ENCODE measurements at places on chromosomes 7 and 10. TPM values are rescaled to one million over a fixed set of nuclear protein-coding genes. Genes with fewer than 3 reads are reported as not detected.

ZNF735 gene
- not detected for total RNA-seq

NUP205 gene
- 73.3 TPM for total RNA-seq

DNA sequence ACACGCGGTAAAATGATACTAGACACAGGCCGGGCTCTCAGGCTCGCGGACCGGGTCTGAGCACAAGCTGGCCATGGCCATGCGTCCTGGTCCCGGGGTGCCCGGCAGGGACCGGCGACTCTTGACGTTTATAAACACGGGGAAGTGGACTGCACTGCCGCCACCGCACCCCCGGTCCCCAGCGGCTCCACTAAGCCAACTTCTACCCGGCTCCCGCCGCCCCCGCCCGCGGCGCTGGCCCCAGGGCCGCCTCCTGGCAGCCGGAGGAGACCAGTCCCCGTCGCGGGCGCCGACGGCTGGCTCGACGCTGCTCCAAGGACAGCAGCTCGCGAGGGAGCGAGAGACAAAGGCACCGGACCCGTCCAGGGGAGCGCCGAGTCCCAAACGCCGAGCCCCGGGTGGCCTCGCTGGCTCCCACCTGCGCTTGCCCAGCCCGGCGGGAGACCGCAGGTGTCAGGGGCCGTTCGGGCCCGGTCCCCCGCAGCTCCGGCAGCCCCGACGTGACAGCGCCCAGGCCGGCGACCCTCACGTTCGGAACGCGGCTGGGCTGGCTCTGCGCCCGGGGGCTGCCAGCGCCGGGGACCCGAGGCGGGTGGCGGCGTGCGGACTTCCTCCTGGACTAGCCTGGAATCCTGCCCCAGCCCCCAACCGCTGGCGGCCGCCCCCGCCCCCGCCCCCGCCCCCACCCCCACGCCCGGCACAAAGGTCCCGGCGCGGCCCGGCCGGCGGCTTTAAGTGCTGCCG, 517 bp downstream of the ITGB1 start:
- peak overlapping the region; percentile 97 for H3K27ac ChIP-seq
- H3K27me3 ChIP-seq: no peaks in the 10 kb centered on the region
- peak; percentile 74 for DNase-seq
- H3K36me3 ChIP-seq: peaks cover 80% of the 10 kb centered on the region
- peaks cover 34% of the 10 kb centered on the region for H3K4me1 ChIP-seq
- peak overlapping the region; percentile 98 for H3K4me3 ChIP-seq

DNA sequence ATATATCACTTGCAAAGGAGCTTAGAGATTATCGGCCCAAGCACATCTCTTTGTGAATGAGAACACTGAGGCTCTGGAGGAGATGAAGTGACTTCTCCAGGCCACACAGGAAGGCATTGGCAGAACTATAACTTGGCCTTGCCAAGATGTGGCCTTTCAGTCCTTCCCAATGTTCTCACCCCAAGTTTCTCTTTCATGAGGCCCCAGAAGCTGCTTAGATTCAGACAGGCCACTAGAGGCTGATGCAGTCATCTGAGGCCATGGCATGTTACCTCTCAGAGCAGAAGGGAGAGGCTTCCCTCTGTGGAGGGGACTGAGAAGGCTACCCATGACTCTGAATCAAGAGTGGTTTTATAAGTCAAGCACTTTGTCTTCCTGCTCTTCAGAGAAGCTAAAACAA, 1003.7 kb downstream of the LRMDA start:
- no peaks in the 10 kb centered on the region for H3K27me3 ChIP-seq
- no peaks in the 10 kb centered on the region for H3K4me1 ChIP-seq
- no peak overlapping the region for H3K27ac ChIP-seq

DNA sequence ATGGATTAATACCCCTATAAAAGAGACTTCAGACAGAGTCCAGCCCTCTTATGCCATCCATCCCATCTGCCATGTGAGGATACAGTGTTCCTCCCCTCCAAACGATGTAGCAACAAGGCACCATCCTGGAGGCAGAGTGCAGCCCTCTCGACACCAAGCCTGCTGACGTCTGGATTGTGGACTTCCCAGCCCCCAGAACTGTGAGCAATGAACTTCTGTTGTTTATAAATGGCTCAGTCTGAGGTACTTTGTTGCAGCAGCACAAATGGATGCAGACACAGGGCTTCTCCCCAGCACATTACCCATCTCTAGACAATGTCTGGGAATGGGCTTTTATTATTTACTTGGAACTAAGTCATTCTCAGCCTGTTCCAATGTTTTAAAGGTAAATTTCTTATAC, 195.6 kb downstream of the WDR37 start:
- no peaks in the 10 kb centered on the region for H3K36me3 ChIP-seq
- no peak overlapping the region for H3K4me3 ChIP-seq
- peaks cover 89% of the 10 kb centered on the region for H3K27me3 ChIP-seq
- no peak overlapping the region for H3K27ac ChIP-seq

DNA sequence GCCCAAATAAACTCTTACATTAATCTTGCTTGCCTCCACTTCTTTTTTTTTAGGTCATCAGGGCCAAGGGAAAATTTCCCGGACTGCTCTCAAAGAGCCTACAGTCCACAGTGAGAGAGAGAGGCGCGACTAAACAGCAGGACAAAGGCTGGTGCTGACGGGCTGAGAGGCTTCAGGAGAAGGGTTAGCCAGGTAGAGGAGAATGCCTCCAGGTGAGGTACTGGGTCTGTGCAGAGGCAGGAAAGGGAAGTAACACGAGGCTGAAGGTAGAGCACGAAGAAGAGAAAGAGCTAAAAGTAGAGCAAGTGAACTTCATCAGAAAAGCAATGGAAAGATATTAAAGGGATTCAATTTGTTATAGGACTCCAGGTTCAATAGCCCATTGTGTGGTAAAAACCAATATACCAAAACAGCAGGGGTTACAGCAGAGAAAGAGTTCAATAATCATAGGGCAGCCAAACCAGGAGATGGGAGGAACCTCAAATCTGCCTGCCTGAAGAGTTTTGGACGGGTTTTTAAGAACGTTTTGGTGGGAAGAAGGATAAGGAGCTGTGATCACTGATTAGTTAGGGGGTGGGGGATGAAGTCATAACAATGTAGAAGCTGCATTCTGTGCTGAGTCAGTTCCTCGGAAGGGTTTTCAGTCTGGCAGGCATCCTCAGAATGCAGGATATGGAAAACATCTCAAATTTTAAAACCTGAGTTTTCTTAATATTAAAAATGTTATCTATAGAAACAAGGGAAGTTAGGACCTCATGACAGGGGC, 171.5 kb downstream of the AKR1D1 start:
- H3K27ac ChIP-seq: no peak overlapping the region
- H3K4me3 ChIP-seq: no peak overlapping the region
- no peaks in the 10 kb centered on the region for H3K4me1 ChIP-seq
- H3K36me3 ChIP-seq: no peaks in the 10 kb centered on the region

Data from Calu3 (cell line).